Activated T-cell treated with anti-CD3 and anti-CD28 coated beads, Interleukin-2, amount 50 U/mL, for 48 hours (primary cell): ENCODE measurements at places on chromosomes 11 and 22.

GRCh38 chr22:24444729-24445466 lies 17.5 kb downstream of the ADORA2A start:
- DNase-seq: no peak

DNA sequence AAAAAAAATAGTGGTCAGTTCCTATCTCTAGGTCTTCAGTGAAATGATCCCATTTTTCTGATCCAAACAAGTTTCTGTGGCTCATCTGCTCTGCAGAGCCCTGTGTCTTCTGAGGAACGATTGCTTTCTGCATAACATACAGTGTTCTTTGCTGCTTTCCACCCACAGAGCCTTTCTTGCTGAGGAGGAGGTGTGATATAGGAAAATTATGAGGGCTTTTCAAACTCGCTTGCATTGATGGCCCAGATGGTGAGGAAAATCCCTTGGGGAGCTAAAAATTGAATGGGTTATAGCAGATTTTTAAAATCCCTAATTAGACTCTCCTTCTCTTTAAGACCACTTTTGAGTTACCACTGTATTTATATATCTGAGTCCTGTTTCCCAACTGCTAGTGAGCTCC lies 31.3 kb downstream of the JAM3 start:
- no peak for DNase-seq

DNA sequence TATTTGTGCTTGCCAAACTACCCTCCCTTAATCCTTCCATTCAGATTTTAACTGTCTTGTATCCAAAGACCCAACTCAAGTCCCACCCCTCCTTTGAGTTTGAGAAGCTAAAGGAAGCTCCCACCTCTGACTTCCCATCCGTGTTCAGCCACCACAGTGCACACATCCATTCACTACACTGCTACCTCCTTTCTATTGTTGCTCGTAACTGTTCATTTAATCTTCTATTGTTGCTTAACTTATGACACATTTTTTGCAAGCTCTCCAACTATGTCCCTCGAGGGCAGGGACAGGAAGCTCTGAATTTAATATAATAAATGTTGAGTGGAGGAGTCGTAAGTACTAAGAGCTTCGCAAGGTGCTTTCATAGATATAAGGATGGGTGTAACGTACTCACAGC lies 10.4 kb downstream of the LARGE1 start:
- no peak for DNase-seq

GRCh38 chr11:24253237-24253760 lies 243.6 kb upstream of the LUZP2 start:
- no peak for DNase-seq

- no peak for DNase-seq
Measured at GRCh38 chr11:113814181-113814580, 34.6 kb downstream of the CLDN25 start.

DNA sequence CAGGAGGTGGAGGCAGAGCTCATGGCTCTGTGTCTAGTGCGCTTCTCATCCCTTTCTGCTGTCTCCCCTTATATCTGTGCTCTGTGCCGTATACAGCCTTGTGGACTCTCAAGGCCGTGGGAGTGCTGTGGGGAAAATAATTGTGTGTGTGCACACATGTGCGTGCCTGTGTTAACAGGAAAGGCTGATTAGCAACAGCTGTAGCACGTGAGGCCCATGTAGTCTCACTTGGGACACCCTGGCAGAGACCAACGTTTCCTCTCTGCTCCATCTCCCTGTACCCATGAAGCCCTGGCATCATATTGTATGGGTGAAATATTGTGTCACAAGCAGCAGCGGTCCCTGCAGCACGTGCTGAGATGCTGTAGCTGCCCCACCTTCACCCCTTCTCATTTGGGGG lies 109.3 kb downstream of the LRRC32 start:
- DNase-seq: no peak

DNA sequence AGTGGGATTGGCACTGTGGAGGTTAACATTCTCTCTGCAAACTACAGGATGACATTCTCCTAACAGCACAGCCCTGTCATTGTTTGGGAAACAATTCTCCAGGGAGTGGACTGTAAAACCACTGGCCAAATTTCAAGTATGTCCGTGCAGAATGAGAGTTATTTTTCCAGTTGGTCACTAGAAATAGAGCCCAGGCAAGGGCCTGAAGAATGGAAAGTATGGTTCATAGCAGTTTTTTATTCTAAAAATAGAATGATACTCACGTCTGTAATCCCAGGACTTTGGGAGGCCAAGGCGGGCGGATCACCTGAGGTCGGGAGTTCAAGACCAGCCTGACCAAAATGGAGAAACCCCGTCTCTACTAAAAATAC lies 39.0 kb upstream of the CD44 start:
- no peak for DNase-seq

DNA sequence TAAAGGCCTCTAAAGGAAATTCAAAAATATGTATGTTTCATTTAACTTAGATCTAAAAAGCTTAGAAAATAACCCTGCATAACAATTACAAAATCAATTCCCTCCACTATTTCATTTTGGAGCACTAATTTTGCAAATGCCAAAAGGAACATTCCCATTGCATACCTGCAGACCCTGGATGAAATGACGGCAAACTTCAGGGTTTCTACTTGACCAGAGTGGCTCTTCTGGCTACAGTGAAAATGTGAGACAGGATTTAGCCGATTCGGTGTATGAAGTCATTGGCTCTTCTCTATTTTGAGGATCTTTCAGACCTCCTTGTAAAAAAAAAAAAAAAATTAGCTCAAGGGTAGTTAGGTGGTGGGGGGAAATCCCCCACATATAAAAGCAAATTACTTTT lies 44.1 kb downstream of the PAX6 start:
- no peak for DNase-seq

DNA sequence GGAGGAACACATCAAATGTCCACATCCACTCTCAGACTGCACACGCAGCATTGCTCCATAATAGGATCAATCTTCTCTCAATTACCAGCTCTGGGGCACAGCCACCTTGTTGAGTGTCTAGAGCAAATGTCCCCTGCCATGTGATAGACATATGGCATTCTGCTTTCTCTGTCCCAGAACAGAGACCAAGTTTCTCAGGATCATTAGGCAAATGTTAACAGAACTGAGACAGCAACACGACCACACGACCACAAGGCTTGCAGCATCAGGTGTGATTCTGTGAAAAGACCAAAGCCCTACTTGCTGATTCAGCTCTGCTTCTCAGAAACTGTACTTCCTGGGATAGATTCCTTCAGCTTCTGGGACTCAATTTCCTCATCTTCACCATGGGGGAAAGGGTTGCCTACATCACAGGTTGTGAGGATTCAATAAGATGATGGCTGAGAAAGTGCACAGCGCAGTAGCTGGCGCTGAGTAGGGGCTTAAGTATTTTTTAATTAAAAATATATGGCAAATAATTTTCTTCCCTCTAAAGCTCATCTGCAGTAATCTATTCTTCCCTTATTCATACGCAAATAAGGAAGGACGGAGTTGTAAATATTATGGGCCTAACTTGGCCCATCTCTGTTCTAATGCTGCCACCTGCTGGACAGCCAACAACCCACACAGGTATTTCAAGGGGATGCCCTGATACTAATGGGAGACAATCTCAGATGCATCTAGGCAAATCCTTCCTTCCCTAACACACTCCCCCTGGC lies 54.3 kb upstream of the USP47 start:
- DNase-seq: peak; percentile 74

DNA sequence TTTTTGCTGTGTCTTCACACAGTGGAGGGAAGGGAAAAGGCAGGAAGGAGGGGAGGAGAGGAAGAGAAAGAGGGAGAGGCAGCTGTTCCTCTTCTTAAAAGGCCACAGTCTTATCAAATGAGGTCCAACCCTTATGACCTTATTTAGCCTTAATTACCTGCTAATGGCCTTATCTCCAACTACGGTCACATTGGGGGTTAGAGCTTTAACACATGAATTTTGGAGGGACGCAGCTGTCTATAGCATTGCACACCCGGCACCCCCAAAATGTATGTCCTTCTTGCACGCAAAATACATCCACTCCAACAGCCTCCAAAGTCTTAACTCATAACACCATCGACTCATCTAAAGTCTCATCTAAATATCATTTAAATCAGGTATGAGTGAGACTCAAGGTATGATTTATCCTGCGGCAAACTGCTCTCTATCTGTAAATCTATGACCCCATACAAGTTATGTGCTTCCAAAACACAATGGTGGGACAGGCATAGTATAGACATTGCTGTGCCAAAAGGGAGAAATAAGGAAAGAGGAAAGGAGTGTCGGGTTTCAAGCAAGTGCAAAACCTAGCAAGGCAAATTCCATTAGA lies 45.0 kb upstream of the ASPHD2 start:
- no peak for DNase-seq

- no peak for DNase-seq
Measured at GRCh38 chr11:76700177-76701100, 29.9 kb upstream of the LRRC32 start.

DNA sequence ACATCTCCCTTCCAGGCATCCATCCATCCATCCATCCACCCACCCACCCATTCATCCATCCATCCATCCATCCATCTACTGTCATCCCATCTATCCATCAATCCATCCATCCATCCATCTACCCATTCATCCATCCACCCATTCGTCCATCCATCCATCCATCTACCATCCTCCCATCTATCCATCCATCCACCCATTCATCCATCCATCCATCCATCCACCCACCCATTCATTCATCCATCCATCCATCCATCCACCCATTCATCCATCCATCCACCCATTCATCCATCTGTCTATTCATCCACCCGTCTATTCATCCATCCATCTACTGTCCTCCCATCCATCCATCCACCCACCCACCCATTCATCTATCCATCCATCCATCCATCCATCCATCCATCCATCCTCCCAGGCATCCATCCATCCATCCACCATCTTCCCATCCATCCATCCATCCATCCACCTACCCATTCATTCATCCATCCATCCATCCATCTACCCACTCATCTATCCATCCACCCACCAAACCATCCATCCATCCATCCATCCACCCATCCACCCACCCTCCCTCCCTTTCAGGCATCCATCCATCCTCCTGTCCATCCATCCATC lies 33.7 kb downstream of the OSBPL5 start:
- no peak for DNase-seq

DNA sequence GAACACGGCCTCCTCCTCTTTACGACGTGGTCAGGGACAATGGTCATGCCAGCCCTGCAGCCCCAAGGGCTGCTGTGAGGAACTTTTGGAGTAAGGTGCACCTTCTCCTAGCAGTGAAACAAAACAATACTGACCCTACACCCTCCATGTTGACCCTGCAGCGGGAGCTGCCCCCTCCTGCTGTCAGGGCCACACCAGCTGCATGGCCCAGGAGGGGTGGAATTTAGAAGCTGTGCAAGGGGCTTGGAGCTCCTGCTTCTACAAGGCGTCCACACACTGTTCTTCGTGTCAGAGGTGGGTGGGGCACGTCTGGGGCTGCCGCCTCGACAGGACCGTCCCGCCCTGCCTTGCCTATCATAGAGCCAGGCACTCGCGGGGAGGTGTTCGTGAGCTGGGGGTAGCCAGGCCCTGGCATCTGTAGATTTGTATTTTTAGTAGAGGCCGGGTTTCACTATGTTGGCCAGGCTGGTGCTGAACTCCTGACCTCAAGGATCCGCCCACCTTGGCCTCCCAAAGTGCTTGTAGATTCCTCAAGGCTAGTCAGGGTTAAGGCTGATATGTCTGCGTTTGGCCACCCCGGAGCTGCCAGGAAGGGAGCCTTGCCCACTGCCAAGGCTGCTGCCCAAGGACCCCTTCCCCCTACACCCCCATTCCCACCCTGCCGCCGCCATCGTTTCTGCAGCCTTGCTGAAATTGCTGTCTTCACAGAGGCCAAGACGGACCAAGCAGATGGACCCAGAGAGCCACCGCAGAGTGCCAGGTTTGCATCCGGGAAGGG lies 15.9 kb downstream of the INCENP start:
- DNase-seq: no peak

DNA sequence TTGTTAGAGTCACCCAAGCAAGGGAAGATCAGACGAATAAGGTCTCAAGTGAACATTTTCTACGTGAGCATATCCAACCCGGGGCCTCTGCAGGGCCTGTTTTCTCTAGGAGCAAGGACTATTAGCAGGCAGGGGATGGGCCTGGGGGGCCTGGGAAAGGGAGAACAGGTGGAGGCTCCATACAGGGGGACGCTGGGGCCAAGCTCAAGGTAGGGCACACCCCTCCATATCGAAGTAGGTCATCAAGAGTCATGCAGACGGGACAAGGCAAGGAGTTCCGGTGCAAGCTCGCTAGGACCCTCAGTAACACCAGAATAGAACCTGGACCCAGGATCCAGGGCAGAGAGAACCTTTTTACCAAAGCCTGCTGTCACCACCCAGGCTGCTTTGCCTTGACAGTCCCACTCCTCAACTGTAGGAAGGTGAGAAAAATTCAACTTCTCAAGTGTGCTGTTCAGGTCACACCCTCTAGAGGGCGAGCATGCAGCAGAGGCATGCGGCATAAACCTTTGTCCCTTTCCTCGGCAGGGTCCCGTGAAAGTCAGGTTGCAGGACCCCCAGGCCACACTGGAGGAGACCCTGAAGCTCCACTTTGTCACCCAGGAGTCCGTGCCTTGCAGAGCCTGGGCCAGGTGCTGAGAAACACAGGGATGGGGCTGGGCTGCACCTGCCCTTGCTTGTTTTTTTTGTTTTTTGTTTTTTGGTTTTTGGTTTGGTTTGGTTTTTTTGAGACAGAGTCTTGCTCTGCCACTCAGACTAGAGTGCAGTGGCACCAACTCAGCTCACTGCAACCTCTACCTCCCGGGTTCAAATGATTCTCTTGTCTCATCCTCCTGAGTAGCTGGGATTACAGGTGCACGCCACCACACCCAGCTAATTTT lies 8.6 kb upstream of the APOBEC3B start:
- DNase-seq: peak; percentile 72

DNA sequence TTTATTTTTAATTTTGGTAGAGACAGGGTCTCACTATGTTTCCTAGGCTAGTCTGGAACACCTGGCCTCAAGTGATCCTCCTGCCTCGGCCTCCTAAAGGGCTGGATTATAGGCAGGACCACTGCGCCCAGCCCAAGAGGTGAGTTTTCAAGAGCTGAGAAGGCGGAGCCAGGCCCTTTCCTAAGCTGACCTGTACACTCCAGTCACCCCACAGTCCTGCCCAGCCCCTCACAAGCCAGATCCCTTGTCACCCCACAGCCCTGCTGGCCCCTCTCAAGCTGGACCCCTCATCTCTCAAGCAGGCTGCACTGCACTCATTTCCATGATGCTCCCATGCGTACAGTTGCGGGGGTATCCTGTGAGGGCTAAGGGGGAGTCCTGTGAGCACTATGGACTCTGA lies 2.9 kb downstream of the DENND6B start:
- no peak for DNase-seq

- DNase-seq: no peak
Measured at GRCh38 chr11:32034680-32035079, 56.2 kb upstream of the RCN1 start.

DNA sequence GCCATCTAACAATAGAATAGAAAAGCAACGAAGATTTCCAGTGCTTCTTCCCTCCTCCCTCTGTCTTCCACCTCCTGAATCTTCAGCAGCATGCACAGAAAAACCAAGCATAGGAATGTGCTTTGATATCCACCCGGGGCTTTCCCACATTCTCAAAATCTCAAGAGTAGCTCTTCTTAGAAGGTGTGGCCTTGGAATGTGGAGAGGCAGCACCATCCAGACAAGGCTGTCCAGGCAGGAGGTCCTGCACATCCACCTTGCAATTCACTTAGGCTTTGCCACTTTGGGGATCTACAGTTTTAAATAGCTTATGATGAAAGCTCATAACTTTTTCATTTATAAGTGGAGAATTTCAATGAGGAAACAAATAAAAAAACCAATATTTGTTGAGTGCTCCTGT lies 72.9 kb downstream of the KIRREL3 start:
- no peak for DNase-seq
